ENCODE measurements at places on chromosomes 3 and 15.
A peak's percentile ranks its signal among the peaks of the same experiment; 100 is the strongest.

- DNase-seq = no peak
These were observed 30.4 kb downstream of the SPPL2A start for GRCh38 chr15:50735156-50735555.

DNA sequence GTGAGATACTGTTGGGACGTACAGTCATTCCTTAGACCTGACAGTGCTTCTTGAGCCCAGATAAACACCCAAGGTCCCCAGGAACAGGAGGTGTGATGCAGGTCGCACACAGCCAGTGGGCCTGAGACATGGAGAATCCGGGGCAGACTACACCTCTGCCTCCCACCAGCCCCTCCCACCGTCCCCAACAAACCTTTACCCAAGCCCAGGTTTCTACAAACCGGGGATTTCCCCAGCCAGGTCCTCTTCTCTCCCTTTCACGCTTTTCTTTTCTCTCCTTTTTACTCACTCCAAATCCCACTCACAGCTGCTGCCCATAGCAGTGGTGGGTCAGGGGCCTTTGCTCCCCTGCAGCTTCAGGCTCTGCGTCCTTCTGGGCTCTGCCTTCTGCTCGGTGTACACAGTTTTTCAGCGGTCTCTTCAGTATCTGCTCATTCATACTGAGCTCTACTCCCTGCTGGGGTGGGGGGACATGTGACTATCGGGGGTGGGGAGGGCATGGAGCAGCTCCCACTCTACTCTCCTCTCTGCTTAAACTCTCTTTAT, 4.8 kb upstream of the PCSK6 start:
- no peak for DNase-seq

DNA sequence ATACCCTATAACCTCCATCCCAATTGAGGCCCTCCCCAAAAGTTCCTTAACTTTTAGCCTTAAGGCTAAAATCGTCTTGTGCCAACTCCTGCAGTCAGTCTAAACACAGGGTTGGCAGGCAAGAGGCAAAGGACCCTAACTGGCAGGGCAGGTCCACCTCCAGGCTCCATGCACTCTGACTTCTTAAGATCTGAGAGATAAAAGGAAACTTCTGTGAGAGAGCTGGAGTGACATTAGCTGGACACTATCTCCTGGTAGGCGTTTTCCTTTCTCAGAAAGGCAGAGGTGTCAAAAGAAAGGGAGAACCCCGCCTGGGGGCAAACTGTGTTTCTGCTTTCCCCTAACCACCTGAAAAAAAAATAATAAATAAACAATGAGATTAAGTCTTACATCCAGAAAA, 3.6 kb downstream of the CHSY1 start:
- DNase-seq = no peak

DNA sequence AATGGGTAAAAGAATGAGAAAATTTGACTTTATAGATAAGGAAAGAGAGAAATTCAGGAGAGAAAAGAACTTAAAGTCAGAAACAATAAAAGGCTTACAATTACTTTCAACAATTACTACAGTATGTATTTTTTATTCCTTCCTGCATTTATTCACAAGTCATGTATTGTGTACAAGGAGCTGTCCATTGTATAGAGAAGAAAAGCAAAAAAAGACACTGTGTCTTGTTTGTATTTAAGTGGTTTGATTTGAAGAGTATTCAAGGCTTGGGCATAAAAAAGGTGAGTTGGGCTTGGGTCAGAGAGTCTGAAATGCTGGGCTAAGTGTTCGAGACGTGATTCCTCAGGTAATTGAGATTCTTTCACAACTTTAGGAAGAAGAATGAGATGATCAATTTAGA, 394.2 kb upstream of the ROBO2 start:
- DNase-seq = no peak

GRCh38 chr3:172391592-172392302, 56.5 kb downstream of the GHSR start:
- DNase-seq = peak; percentile 83

DNA sequence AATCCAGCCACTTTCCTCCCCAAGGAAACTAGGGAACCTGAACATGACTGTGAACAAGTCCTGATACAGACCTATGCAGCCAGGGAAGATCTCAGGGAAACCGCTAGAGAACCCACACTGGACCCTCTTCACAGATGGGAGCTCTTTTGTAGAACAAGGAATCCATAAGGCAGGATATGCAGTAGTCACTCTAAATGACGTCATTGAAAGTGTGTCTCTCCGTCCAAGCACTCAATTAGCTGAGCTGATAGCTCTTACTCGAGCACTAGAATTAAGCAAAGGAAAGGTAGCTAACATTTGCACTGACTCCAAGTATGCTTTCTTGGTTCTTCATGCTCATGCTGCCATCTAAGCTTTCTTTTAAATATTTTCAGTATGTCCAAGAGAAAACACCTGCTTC, 10.0 kb upstream of the SMCO1 start:
- DNase-seq = no peak

DNA sequence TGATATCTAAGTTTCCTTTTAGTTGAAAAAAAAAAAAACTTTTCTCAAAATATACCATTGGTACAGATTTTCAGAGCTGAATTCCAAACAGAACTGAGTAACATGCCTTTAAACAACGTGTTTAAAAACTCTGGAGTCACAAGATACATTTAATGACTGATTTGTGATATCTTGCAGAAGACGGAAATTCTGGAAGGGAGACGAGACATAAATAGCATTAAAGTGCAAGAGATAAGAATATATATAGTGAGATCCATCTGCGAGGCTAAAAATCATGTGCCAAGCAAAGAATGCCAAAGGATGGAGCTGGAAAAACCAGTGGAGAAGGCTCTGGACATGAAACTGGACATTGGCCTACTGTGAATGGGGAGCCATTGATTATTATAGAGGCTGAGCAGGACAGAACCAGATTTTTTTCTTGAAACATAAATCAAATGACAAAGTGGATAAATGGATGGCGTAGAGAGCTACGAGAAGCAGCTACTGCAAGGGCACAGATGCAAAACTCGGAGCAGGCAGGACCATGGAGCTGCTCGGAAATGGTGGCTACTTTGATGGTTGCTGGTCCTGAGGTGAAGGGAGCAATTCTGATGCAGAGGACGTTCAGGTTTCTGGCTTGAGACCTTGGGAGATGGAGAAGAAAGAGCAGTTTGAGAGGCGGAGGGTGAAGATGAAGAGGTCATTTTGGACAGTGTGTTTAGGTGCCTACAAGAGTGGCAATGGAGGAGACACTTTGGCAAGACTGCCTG, 88.8 kb downstream of the CPN2 start:
- no peak for DNase-seq

- no peak for DNase-seq
These were observed 189.3 kb downstream of the EDEM1 start for GRCh38 chr3:5376761-5377160.

- no peak for DNase-seq
These were observed 120.8 kb downstream of the GMPS start for GRCh38 chr3:155991212-155991611.

DNA sequence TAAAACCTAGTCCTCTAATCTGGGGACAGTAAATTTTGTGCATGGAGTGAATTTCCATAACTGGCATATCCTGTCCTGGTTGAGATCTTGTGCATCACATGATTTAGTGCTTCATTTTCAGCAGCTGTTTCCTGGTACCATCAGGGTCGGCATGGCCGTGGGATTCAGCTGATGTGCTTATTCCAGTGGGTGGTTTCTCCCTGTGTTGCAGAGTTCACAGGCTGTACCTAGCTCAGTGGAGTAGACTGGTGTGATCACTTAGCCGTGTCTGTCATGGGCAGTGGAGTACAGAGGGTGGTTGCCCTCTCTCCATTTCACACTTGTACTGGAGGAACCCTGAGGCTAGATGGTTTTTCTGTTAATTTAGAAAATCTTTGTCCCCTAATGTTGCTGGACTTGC, 228.5 kb downstream of the PTPRG start:
- no peak for DNase-seq

DNA sequence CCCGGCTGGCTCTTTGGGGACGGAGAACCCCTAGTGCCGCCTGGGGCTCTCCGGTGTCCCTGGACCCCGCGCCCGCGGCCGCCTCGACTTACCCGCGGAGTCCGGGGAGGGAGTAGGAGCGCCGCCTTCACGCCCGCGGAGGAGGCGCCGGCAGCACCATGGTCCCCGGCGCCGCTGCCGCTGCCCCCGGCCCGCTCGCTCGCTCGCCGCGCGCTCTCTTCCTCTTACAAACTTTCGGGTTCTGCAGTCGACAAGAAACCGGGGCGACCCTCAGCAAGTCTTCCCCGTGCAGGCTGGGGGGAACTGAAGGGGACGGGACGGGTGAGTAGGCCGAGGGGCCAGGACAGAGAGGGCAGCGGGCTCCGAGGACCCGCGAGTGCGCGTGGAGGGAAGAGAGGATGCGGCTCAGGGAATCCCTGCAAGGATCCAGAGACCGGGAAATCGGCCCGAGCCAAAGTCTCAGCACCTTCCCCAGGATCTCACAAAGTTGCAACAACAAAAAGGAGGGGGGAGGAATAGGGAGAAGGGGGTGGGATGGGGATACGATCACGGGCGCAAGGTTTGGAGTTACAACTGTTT, 2.0 kb downstream of the FOXP1 start:
- DNase-seq = no peak

DNA sequence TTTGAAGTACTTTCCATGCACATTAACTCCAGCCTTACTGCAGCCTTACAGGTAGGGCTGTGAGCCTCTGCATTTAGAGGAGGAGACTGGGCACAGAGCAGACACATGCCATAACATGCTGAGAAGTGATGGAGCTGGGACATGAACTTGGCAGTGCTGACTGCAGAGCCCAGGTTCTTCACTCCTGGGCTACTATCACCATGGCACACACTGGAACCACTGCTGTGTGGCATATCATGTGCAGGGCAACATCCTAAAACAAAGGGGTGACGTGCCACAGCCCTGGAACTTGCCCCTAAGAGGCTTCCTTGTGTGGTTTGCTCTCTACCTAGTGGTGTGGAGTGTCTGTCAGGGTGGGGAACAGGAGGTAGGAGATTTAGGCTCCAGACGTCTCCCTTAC, 25.4 kb downstream of the EHD4 start:
- no peak for DNase-seq

DNA sequence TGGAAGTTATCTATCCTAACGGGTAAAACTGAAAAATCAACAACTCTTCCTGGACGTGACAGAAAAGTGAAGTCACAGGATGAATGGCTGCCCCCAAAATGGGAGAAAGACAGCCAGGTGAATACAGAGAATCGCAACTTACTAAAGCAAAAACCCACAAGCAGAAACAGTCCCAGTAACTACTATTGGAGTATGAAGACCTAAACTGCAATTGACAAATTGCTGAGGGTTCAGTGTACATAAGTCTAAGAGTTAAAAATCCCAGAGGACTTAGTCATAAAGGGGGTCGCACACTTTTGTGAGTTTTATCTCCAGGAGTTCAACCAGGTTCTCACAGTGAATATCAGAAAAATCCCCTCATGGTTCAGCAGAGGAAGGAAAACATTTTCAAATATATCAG, 56.8 kb upstream of the IMPG2 start:
- peak; percentile 7 for DNase-seq

DNA sequence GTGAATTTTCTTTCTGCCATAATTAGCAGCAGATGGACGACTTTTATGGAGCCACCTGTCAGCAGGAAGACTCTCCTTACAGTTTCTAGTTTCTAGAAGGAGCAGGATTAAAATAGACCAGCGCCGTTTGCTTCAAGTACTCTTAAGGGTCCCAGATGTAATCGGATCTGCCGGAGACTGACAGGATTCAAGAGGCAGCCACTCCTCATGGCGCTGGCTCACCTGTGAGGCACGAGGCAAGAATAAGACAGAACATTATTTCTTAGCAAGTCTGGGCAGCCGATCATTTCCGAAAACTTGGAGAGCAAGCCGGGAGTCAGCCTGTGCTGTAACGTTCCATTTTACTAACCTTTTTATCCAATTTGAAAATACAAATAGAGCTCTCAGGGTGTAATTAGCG, 410.4 kb upstream of the RORA start:
- no peak for DNase-seq

- DNase-seq = no peak
These were observed 28.2 kb upstream of the SOX2 start for GRCh38 chr3:181683563-181683962.

DNA sequence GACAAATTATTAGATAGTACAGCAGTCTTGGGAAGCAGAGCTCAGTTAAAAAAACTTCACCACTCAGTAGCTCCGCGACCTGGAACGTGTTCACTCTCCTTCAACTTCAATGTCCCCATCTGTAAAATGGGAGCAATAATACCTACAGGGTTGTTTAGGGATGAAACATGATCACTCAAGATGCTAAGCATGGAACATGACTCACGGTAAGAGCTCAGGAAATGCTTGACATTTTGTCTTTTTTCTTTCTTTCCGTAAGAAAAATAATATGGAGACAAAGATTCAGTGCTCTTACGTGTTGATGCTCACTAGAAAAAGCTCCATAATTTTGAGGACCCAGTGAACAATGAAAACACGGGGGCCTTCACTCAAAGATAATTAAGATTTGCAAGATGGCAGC, 606.7 kb upstream of the MDFIC2 start:
- peak; percentile 64 for DNase-seq

- no peak for DNase-seq
These were observed 70.0 kb downstream of the NLGN1 start for GRCh38 chr3:173467501-173467900.

GRCh38 chr15:87487484-87487883, 769.1 kb downstream of the NTRK3 start:
- DNase-seq = no peak

- DNase-seq = peak; percentile 93
These were observed 415.7 kb upstream of the THBS1 start for GRCh38 chr15:39165020-39165706.

DNA sequence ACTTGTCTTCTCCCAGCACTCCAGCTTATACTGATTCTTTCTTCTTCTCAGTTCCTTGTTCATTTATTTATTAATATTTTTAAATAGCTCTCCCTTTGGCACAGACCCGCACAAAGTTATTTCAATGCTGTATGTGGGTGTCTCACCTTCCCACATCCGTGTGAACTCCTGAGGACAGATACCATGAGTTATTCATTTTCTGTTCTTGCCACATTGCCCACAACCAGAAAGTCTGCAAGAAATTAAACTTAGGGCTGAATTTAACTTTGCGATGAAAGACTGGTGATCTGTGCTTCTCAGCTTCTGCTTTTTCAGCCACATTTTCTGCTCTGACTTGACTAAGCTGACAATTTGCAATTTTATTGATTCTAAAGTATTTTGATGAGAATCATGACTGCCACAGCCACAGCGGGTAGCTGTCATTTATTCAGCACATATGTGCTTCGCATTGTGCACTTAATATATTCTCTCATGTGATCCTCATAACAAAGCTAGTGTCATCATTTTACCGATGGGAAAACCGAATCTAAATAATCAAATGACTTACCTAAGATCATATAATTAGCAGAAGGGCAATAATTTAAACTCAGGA, 569.8 kb downstream of the EDEM1 start:
- no peak for DNase-seq

DNA sequence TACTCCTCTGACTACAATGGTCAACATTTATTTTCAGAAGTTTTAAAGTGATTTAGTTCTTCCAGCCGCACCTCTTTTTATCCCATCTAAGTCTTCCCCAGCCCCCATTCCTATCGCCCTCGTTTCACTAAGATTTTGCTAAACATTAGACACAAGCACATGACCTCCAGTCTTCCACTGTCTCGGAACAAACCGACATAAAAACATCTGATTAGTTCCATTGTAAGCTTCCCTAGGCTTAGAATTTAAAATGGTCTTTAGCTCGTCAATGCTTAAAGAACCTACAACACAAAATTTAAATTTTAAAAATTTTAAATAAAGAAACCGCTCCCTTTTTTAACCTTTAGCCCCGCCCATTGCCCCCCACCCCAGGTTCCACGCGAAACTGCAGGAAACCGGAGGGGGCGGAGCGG, 284 bp upstream of the TSC22D2 start:
- peak; percentile 76 for DNase-seq

Measured in fibroblast of skin of back (primary cell).